ENCODE measurements at places on chromosomes 7 and 10.

- DNase-seq = no peak
Measured at GRCh38 chr7:32259931-32260596, 189.9 kb upstream of the PDE1C start.

- DNase-seq = no peak
Measured at GRCh38 chr7:130151591-130152492, 53.4 kb downstream of the TMEM209 start.

GRCh38 chr10:121601458-121601857 is 3.2 kb upstream of the FGFR2 start:
- DNase-seq = no peak

DNA sequence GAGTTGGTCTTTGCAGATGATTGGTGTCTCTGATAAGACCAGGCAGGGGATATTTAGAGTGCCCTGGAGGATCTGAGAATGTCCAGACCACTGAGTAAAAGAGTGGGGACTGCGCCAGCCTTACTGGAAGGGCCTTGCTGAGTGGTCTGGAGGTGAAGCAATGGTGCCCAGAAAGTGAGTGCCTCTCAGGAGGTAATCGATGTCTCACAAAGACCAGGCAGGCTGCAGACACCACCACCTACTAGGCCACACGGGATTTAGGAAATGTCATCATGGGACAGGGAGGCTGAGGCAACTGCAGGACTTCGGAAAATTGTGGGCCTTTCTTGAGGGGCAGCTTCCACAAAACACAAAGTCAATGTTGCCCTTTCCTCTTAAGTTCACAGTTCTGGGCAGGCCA is 57.2 kb upstream of the STEAP1B start:
- no peak for DNase-seq

DNA sequence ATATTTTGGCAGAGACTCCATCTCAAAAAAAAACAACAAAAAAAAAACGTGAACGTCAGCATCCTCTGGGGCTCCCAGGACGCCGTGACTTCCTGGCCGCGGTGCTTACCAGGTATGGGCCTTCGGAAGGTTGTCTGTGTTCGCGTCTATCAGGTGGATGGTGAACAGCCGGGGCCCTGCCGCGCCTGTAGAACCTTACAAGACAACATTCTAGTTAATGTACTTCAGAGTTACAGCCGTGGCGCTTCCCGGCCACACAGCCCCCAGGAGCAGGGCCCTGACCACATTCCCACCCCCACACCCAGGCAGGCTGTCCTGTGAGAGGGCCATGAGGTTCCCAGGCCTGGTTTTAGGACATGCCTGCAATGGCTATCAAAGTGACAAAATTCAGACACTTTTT is 111.0 kb downstream of the SMURF1 start:
- no peak for DNase-seq

- no peak for DNase-seq
Measured at GRCh38 chr7:157670490-157671357, 333.9 kb downstream of the DNAJB6 start.

DNA sequence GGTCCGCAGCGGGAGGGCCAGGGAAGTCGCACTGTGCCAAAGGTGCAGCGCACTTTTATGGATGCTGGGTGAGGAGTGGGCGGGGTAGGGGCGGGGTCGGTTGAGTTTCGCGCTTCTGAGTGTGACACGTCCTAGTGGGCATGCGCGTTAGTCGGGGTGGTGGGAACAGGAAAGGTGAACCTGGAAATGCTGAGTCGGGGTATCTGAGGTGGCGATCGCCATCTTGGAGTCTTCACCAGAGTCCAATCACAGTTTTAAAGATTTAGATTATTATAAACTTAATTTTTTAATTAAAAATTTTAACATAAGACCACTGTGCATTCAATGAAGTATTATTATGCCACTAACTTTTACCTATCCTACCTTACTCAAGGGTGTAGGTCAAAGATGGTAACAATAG is 45.7 kb downstream of the ZNF138 start:
- DNase-seq = no peak

DNA sequence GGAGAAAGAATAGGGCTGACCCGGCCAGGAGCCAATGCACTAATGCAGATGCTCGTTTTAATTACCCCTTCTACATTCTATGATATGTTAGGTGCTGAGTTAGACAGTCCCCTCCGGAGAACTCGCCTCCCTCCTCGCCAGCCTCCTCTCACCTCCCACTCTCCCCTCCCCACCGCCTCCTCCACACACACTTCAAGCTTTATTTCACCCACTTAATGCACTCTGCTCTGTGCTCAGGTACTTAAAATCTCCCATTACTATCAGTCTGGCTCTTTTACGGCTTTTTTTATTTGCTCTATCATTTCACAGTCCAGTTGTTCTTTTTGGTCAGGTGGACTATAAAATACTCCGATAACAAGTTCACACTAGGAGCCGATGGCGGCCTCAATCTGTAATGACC is 231.6 kb downstream of the TEX36 start:
- DNase-seq = no peak

DNA sequence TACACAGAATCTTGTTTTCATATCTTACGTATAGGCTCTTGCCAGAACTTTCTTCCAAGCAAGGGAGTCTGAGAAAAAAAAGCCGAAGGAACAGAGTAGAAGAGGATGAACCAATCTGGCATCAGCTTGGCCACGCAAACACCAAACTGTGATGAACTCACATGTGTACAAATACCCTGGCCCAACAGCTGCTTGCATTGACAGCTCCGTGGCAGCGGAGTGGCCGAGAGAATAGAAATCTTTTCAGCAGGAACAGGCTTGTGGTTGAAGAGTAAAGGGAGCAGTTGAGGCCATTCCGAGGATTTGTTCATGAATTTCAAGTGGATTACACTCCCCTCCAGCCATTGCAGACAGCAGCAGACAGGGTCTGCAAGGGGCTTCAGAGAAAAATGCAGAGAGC is 173.8 kb upstream of the PLXNA4 start:
- DNase-seq = no peak

- no peak for DNase-seq
Measured at GRCh38 chr10:123620621-123621020, 45.5 kb upstream of the GPR26 start.

GRCh38 chr10:84540022-84540616 is 211.7 kb downstream of the CCSER2 start:
- DNase-seq = no peak

DNA sequence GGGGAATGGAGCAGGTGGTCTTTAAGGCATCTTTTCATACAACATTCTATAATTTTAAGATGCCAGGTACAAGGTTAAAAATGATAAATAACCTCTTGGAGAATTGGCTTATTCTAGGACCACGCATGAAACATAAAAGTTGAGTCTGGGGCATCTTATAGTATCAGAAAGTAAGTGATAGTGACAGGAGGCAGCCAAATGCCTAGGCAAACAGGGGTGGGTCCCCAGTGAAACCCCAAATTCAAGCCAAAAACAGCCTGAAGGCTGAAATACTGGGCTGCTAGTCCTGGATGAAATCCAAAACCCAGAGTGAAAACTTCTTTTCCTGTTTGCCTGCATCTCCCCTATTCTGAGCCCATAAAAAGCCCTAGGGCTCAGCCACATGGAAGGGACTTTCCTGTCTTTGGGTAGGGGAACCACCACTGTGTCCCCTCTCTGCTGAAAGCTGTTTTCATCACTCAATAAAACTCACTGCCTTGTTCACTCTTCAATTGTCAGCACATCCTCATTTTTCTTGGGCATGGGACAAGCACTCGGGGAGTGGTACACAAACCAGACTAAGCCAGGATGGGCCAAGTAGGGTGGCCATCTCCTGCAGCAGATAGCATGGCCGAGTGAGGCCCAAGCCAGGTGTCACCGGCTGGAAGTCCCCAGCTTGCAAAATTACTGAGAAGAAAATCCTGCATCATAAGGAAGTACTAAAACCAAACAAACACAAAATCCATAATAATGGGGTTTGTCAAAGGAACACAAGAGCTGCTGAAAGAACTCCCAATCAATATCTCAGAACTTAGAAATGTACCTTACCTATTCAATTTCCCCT is 241.6 kb upstream of the GALNT17 start:
- DNase-seq = no peak

GRCh38 chr7:12281038-12281437 is 69.9 kb downstream of the TMEM106B start:
- DNase-seq = no peak

GRCh38 chr7:141737118-141737835 is 881 bp upstream of the SSBP1 start:
- no peak for DNase-seq

Data from stimulated activated CD4-positive, alpha-beta T cell treated with anti-CD3 and anti-CD28 coated beads, Interleukin-1b, Interleukin-23, amount 100 ng/mL, for 24 hours (primary cell).